Mesenteric fat pad (tissue), 1 donor: ENCODE measurements at places on chromosomes 2 and 18. TPM values are rescaled to one million over a fixed set of nuclear protein-coding genes. Genes with fewer than 3 reads are reported as not detected.

- DNase-seq, result no peak
These were observed 19.1 kb upstream of the ARHGAP25 start for GRCh38 chr2:68715353-68716041.

DNA sequence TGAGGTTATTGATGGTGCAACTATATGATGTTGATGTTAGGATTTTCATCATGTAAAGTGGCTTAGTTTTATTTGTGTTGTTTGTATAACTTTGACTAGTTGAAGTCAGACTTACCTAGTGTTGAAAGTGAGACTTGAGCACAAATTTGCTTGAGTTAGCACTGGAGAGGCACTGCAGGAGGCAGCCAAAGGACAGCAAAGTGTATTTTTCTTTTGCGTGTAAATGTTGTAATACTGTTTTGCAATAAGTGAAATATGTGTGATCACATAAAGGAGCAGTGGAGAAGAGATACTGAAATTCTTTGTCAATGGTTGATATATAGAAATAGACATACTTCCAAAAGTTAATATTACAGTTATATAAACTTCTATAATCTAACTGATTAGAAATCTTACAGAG is 332.0 kb upstream of the RAB12 start:
- DNase-seq, result no peak

GRCh38 chr18:10461989-10462388 is 7.6 kb downstream of the APCDD1 start:
- no peak for DNase-seq

The RRM2 gene
- total RNA-seq, result 0.22 TPM

The BMP10 gene
- not detected for total RNA-seq
